ENCODE measurements at places on chromosomes 3 and 15. TPM values are rescaled to one million over a fixed set of nuclear protein-coding genes. Genes with fewer than 3 reads are reported as not detected.

DNA sequence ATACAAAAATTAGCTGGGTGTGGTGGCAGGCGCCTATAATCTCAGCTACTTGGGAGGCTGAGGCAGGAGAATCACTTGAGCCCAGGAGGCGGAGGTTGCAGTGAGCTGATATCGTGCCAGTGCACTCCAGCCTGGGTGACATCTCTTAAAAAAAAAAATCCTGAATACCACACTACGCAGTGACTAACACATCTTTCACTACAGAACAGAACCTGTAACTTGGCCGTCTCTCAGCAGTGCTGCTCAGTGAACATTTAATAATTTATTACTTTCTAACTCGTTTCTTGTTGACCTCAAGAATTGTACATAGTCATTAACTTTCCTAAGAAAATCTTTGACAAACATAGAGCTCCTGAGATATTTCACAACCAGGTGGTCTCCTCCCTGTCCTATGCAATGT is 3.8 kb downstream of the GREM1 start:
- H3K4me1 ChIP-seq, result peaks cover 22% of the 10 kb centered on the region
- peaks cover 80% of the 10 kb centered on the region for H3K27me3 ChIP-seq
- no peak for DNase-seq
- H3K27ac ChIP-seq, result no peak overlapping the region
- H3K36me3 ChIP-seq, result peaks cover 5% of the 10 kb centered on the region
- no peak overlapping the region for H3K4me3 ChIP-seq

DNA sequence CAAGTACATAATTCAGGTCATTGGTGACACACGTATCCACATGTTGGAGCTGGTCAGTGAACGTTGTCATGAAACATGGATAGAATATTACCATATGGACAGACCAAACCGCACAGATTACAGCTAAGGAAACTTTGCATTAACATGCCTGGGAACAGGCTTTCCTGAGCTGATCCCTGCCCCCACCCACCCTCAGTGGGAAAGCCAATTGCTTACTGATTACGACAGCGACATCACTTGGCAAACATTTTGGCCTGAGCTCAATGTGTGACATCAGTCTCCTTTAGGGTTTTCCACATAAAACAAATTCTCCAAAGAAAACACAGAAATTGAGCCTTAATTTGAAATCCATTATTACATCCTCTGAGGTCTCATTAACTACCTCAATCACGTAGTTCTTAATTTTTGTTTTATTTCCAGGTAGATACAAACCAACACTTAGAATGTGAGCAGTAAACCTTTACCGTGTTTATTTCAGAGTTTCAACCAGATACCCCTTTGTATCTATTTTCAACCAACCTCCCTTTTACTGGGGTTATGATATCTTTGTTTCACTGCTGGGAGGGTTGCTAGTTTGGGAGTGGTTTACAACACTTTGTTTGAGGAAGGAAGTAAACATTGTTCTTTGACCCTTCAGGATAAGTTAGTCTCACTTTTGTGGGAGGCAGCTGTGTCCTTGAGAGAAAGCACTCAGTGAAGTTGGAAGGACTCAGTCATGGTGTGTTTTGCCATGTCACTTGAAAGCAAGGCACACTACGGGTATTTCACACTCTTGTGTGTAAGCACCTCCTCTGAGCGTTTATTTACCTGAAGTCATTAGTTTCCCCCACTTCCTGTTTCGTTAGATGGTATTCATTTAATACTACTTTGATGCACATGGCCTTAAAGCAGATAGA is 103.1 kb downstream of the CMSS1 start:
- H3K4me1 ChIP-seq, result peaks cover 9% of the 10 kb centered on the region
- peaks cover 3% of the 10 kb centered on the region for H3K36me3 ChIP-seq
- H3K27me3 ChIP-seq, result no peaks in the 10 kb centered on the region
- no peak overlapping the region for H3K4me3 ChIP-seq
- no peak for DNase-seq

The CCR2 gene
- 174 TPM for total RNA-seq

The PLSCR1 gene
- 218 TPM for total RNA-seq

Measured in activated CD4-positive, alpha-beta memory T cell treated with anti-CD3 and anti-CD28 coated beads, Interleukin-2, amount 10 ng/mL, durations not matched to agents 7 days and 5 days (primary cell).